ENCODE measurements at places on chromosomes 5 and 9.

DNA sequence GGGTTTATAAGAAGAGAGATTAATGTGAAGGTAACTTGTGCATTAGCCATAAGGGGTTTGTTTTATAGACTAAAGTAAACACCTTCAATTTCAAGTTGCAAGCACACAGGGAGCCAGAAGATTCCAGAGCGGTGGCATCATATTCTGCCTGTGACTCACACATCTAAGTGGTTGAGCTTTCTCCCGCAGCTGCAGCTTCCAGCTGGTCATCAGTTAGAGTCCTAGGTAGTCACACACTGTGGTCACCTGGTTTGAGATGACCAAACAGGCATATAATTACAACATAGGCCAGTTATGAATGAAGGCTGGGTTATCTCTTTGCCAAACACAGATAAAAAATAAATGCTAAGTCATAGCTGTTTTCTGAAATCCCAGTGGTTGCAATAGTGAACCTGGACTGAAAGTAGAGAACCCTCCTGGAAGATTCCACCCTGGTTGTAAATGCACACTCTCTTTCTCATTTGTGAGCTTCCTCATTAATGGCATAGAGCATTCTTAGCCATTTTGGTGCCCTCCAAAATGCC is 171.3 kb downstream of the GDNF start:
- no peak for DNase-seq

DNA sequence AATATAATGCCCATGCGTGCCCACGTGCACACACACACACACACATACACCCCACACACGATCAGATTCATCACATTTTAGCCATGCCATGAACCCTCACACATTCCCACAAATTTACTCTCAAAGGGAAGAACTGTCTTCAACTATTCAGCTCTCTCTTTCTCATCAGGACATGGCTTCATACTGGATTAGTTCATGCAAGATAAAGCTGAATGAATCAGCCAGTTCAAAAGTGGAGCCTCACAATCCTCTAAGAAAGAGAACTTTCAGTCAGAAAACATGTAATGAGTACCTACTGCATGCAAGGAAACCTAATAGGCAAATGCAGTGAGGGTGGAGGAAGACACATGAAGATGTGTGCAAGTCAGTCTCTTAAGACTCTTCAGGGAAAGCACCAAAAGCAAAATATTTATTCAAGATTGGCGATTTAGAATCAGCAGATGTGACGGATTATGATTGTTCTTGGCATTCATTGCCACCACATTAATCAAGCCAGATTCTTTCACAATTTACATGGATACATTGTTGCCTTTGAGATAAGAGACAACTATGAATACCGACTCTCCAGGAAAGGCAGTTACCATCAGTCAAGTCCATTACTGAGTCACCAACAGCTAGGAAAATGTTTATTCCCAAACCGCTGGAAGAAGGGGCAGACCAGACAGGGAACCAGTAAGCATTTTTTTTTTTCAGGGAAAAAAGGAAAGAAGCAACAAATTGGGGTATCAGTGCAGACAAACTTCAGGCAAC is 30.3 kb upstream of the PUM3 start:
- DNase-seq: no peak

- no peak for DNase-seq
These were observed 8.9 kb upstream of the DBN1 start for GRCh38 chr5:177482359-177482795.

DNA sequence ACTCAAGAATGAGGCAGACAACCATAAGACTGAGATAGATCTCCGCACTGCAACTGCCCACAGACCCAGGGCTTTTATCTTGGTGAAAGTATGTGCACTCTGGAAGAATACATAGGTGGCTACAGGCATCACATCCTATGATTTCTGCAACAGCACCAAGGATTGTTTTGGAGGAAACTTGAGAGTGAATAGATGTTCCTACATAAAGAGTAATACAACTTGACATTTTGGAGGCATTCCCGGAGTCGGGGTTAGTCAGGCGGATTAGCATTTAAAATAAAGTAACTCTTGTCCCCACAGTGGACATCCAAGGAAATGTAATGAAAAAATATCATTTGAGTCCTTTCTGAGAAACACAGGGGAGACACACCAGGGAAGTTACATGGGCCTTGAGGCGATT is 26.7 kb downstream of the TMEM174 start:
- no peak for DNase-seq

DNA sequence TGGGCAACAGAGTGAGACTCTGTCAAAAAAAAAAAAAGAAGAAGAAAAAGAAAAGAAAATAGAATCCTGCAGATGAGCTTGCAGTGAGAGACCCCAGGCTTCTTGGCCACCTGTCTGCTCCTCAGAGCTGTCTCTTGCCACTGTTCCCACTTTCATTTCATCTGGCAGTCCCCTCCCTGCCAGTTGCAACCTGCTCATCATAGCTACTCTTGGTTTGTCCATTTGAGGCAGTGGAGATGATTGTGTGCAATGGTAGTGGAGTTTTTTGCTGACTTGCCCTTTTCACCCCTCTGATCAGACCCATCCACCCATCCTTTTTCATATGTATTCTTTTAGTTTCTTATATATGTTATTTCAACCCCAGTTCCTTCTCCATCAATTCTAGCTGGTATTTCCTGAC is 28.7 kb downstream of the ANKRD33B start:
- no peak for DNase-seq

- DNase-seq: no peak
These were observed 12.2 kb downstream of the SLC31A2 start for GRCh38 chr9:113163001-113163400.

DNA sequence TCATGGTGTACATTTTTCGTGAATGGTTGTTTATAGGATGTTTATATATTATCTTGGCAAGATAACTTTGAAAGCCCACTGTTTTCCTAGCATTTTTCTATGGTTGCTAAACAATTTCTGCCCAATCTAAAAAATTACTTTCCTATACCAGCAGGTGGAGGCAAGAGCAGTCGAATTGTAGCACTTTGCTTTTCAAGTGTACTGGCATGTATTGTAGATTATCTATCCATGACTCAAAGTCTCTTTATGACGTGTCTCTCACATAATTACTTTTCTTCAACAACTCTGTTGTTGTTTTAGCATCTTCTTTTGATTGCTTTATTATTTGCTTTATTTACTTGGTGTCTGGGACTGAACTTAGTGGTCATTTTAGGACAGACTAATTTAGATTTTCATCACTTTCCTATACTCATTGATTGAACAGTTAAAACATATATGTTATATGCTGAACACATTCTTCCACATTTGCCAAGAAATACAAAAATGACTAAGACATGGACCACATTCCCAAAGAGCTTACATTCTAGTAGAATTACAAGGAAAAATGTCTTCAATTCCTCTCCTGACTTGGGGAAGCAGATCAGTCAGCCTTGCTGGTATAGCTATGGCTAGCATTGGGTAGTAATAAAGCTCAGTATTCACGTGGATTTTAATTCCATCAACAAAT is 20.7 kb downstream of the NLN start:
- DNase-seq: no peak

GRCh38 chr9:116002624-116003023 is 151.0 kb upstream of the PAPPA start:
- DNase-seq: no peak

- DNase-seq: no peak
These were observed 118.2 kb downstream of the ENTREP1 start for GRCh38 chr9:69443178-69443577.

All from activated T-cell treated with anti-CD3 and anti-CD28 coated beads, Interleukin-2, amount 50 U/mL, for 1 hour (primary cell).